ENCODE measurements at places on chromosomes 4 and X.

DNA sequence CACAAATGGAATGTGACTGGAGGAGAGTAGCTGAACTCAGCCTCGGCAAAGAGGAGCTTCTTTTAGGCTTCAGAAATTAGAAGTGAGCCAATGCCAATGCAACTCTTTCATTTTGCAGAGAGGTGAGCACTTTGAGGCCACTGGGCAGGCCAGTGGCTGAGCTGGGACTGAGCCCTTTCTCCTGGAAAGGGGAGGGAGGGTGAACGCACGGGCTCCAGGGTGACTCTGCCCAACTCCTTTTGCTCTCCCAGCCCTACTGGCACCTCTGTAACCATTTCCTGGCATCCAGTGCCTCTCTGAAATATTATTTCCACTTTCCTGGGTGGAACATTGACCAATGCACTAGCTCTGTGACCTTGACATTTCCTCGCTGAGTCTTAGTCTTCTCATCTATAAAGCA lies 88.1 kb downstream of the SLC2A9 start:
- no peak for DNase-seq

GRCh38 chr4:151013944-151014343 lies 1.1 kb downstream of the LRBA start:
- no peak for DNase-seq

DNA sequence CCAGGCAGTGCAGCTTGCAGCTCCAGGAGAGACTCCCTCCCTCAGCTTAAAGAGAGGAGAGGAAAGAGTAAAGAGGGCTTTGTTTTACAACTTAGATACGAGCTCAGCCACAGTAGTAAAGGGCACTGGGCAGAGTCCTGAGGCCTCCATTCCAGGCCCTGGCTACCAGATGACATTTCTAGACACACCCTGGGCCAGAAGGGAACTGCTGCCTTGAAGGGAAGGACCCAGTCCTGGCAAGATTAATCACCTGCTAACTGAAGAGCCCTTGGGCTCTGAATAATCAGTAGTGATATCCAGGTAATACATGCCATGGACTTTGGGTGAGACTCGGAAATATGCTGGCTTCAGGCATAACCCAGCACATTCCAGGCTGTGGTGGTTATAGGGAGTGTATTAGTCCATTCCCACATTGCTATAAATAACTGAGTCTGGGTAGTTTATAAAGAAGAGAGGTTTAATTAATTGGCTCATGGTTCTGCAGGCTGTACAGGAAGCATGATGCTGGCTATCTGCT lies 15.3 kb upstream of the SLC16A2 start:
- DNase-seq, result no peak

- no peak for DNase-seq
Measured at GRCh38 chr4:83392562-83392961, 57.9 kb upstream of the HPSE start.

GRCh38 chr4:76060506-76060905 lies 14.0 kb upstream of the ART3 start:
- DNase-seq, result no peak

DNA sequence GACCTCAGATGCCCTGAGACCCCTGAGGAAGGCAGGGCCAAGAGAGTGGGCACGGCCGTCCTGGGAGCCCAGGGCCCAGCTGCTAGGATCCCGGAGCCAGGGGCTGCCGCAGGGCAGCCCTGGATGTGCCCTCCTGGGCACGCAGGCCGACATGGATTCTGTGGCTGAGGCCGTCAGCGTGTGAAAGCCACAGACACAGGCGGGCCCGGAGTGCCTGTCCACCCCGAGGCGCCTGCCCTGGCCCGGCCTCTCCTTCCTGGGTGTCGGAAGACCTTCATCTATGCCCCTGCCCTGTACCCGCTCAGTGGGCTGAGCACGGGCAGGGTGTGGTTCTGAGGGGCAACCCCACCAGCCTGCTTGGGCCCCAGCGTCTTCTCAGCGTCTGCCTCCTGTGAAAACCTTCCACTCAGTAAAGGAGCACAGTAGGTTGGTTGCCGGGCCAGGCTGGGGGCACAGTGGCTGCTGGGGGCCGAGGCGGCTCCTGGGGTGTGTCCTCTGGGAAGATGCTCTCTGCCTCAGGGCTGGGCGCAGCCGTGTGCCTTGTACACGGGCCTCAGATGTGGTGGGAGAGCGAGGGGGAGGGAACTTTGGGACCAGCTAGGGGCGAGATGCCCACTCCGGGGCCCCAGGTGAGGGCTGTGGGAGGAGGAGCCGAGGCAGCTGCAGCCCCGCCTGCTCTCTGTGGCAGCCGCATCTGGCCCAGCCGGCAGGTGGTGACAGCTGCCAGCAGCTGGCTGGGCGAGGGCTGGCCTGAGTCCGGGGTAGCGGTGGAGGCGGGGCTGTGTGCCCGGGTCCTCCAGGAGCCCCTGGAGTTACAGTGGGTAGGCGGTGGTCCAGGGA lies 20.8 kb downstream of the FGFRL1 start:
- DNase-seq, result no peak

- no peak for DNase-seq
Measured at GRCh38 chr4:144189121-144189520, 48.6 kb upstream of the GYPA start.

DNA sequence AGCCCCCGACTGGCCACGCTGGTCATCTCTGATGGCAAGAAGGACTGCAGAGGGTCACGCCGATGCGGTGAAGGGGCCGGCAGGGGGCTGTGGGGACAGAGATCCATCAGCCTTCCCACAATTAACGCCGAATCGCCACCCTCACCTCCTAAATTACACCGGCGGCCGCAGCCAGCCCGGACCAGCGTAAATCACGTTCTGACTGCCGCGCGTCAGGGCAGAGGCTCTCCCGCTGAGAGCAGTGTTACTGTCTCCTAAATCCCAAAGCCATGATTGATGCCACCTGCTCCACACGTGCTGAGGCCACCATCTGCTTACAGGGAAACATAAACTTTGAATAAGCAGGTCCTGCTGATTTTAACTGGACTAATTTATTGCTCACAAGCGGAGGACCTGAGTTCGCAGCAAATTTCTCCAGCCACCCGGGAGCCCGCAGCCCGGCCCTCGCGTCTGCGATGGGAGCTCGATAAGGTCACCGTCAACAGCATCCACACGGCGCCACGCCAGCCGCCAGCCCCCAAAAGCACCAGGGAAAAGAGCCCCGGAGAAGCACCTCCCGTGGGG lies 127.3 kb upstream of the NKX1-1 start:
- no peak for DNase-seq

DNA sequence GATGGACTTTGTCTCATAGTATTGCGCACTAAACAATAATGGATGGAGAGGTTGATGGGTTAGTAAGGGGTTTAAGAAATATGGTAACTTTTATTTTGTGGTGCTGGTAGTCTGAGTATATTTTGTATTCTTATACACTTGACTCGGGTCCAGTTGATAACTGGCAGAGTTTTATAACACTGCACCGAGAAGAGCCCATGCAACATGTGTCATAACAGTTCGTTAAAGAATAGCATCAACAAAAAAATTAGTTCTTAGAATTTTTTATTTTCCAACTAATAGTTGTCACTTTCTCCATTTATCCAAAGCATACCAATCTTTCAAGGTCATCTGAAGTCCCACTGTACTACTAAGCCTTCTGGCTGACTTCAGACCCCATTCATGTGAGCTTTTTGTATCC lies 175.1 kb downstream of the SOWAHB start:
- DNase-seq, result no peak

GRCh38 chrX:69109706-69110105 lies 55.5 kb downstream of the PJA1 start:
- DNase-seq, result no peak

DNA sequence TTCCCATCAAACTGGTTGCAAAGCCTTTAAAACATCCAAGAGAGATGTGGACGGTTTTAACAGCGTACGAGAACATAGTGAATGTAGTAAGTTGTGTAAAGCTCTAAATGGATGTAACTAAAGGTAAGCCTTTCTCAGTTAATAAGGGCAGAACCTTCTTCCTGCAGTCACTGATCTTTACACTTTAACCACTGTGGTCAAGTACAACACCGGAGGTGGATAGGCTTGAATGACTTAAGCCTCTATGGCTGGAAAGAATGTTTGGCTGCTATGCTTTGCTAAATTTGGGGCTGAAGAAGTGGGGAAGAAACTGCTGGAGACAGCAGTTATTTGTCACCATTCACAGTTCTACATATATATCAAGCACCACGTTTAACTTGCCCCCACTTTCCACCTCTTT lies 285.1 kb upstream of the FMR1 start:
- DNase-seq, result no peak

DNA sequence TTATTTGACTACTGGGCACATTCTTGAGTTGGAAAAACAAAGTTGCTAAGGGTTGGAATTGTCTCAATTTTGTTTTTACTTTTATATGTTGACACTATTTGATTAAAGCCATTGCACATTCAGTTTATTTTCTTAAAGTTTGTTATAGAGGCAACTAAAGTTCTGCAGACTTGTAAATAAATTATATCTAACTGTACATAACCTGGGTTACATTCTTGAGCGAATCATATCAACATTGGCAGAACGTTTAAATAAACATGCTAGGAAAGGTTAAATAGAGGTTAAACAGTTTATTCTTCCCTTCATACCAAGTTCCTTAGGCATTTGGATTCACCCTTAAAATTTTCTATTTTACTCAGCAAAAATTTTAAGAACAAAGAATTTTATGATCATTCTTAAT lies 74.5 kb downstream of the UCHL1 start:
- DNase-seq, result no peak

DNA sequence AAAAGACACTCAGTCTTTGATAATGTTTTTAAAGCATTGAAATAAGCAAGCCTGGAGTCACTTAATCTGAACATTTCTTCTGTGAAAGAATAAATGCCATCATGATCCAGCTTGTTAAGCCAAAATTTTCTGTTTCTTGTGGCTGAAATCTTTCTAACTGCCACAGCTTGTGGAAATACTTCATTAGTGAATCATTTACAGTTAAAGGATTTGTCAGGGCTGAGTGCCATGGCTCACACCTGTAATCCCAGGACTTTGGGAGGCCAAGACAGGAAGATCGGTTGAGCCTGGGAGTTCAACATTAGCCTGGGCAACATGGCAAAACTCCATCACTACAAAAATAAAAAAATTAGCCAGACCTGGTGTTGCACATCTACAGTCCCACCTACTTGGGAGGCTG lies 93.3 kb upstream of the PDE5A start:
- no peak for DNase-seq

GRCh38 chrX:19593690-19594089 lies 78.4 kb upstream of the MAP3K15 start:
- peak; percentile 39 for DNase-seq

DNA sequence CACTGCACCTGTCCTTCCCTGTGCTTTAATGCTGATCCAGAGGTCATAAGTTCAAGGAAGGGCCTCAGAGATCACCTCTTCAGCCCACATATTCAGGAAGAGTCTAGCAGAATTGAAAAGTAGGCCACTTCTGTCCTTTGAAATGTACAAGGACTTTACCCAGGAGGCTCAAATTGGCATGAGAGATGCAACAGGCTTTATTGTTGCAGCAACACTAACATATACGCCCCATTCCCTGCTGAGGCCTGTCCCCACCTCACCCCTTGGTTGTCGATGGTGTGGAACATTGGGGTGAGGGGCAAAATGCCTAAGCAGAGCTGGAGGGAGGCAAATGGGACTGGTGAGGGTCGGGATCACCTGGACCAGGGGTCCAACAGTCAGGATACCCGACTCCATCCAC lies 2.8 kb downstream of the PRAF2 start:
- no peak for DNase-seq

DNA sequence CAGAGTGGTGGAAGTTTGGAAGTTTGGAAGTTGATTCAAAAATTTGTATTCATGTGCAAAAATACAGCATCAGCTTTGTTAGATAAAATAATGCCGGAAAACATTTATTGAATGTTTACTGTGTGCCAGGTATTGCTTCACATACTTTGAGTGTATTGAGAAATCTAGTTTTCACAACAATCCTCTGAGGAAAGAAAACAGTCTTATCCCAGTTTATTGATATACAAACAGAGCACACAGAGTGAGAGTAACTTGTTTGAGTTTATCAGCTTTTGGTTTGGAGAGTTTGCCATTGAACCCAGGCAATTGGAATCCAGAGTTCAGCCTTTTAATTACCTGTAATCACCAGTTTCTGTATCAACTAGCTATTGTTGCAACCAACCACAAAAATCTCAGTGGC lies 127.2 kb upstream of the RPS6KA3 start:
- no peak for DNase-seq

- DNase-seq, result no peak
Measured at GRCh38 chrX:28979877-28980276, 392.6 kb downstream of the IL1RAPL1 start.

DNA sequence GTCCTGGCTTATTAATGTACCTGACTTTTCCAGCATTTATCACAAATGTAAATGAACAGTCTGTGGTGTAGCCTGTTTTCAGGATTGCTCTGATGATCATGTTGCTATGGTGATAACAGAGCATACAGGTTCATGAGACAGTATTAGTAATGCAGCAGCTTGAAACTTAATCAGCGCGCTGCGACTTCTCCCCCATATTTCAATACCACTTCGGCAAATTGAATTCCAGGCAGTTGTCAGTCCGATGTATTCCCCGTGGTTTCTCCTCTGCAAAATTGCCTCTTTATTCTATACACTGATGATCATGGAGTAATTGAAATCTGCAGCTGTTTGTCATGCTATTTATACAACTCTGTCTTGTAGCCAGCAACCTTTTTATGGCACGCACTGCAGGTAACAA lies 239.3 kb downstream of the C4orf33 start:
- DNase-seq, result no peak

- DNase-seq, result peak; percentile 90
Measured at GRCh38 chr4:186191200-186192065, at the start of gene CYP4V2. Gene CYP4V2 (plus strand): TSS chr4:186191567. CDS start chr4:186191824, 257 bp downstream.

- DNase-seq, result no peak
Measured at GRCh38 chrX:13110433-13111324, 66.3 kb upstream of the FAM9C start.

DNA sequence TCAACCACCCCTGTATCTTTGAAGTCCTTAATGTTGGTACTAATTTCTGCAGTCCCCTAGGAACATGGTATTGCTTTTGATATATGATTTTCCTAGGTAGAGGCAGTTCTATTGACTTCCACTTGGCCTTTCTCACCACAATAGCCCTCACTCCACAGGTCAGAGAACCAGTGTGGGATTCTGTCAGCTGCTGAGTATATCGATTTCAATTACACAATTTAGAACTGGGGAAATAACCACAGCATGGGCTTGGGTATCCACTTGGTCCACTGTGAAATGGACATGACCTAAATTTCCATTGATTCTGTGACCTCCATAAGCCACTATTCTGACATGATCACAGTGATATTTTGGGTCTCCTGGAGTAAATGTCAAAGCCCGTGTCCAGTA lies 62.3 kb downstream of the KANTR start:
- DNase-seq, result no peak

DNA sequence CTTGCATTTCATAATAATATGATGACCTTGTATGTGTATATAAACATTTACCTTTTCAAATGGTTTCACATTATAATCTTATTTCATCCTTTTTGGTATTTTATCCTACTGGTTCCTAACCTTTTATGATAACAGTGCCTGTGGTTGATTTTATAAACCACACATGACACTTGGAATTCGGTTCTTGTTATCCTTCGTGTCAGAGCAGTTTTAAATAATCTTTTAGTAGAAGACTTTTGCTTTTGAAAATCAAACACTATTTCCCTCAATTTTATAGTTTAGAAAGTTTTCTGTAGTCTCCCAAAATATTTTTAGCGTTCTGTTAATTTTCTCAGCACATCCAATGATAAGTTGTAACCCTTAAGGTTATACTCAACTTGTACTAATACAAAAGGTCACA lies 676.8 kb downstream of the RAPGEF2 start:
- no peak for DNase-seq

Measured in CD4-positive, alpha-beta T cell treated with Interleukin-17A for 4 hours (primary cell).